ENCODE measurements at places on chromosomes 5 and 9.

DNA sequence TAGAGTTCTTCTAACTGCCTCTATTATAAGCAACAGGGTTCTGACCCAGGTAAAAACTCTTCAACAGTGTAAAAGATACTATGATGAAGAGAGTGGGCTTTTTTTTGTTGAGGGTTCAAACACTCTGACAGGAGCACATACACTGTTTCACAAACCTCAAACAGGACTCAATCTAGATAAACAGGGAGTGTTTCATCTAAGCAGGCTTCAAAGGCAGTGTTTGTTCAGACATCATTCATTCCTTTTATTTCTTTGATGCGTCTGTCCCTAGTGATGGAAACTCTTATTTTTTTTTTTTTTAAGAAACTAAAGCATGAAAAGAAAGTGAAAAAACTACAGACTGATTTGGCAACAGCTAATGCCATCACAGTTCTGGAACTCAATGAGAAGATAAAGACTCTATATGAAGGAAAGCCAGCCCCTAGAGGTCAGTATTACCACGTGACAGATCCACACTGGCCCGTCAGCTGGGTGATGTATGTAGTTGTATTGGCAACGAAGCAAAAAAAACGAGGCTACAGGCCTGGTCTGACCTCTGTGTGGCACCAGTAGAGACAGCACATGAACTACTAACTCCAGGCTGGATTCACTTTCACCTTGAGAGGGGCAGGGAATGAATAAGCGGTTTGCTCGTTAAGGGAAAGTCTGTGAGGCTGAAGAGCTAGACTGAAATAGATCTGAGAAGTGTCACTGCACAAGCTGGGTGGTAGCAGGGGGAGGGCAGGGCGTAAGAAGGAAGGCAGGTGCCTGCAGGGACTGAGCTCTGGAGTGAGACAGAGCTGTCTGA, 172.2 kb downstream of the CCDC192 start:
- DNase-seq: no peak

DNA sequence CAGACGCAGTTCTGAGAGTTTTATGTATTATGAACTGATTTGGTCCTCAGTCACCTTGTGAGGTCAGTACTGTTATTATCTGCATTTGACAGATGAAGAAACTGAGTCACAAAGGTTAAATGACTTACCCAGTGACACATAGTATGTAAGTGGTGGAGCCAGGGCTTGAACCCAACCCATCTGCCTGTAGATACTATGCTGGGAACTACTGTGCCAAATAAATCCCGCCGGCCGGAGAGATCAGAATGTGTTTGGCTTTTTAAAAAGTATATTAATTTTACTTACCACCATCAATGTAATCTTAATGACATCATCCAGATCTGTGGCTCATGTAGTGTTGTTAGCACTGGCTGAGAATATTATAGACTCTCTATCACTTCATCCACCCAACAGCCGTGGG, 80.8 kb downstream of the ZNF618 start:
- DNase-seq: no peak

DNA sequence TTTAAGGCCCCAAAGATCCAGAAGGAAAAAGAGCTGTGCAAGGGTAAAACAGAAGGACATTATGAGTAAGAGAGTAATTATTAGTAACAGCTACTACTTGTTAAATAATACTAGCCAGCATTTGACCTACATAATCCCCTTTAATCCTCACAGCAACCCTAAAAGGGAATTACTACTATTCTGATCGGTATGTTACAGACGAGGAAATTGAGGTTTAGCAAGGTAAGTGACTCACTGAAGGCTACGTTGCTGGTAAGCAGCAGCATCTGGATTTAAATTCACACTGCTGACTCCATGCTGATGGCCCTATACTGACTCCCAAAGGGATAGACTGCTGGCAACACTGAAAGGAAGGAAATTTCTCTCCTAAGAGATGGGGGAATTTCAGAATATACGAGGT, 3.7 kb upstream of the FSD1L start:
- no peak for DNase-seq

- DNase-seq: no peak
These were observed 8.9 kb downstream of the PPP1R26 start for GRCh38 chr9:135488527-135488926.

GRCh38 chr5:64292611-64293215, 127.1 kb downstream of the RNF180 start:
- DNase-seq: no peak
